ENCODE measurements at places on chromosomes 1 and 21.

DNA sequence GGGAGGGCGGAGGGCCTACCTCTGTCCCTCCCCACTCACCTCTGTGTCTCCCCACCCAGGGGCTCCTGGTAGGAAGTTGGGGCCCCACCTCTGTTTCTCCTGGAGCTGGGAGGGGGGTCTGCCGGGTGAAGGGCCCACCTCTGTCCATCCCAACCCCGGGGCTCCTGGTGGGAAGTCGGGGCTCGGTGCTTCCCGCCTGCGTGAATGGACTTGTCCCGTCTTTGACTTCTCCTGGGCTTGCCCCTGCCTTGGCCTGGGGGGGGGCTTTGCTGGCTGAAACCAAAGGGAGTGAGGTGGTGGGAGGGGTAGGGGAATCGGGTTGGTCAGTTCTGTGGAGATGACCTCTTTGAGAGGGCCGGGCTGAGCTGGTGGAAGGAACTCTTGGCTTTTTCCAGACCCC, 5.8 kb downstream of the AGRN start:
- H3K27ac ChIP-seq = no peak overlapping the region
- H3K4me1 ChIP-seq = no peaks in the 10 kb centered on the region
- no peak for DNase-seq
- no peak overlapping the region for H3K4me3 ChIP-seq
- peaks cover 4% of the 10 kb centered on the region for H3K27me3 ChIP-seq

DNA sequence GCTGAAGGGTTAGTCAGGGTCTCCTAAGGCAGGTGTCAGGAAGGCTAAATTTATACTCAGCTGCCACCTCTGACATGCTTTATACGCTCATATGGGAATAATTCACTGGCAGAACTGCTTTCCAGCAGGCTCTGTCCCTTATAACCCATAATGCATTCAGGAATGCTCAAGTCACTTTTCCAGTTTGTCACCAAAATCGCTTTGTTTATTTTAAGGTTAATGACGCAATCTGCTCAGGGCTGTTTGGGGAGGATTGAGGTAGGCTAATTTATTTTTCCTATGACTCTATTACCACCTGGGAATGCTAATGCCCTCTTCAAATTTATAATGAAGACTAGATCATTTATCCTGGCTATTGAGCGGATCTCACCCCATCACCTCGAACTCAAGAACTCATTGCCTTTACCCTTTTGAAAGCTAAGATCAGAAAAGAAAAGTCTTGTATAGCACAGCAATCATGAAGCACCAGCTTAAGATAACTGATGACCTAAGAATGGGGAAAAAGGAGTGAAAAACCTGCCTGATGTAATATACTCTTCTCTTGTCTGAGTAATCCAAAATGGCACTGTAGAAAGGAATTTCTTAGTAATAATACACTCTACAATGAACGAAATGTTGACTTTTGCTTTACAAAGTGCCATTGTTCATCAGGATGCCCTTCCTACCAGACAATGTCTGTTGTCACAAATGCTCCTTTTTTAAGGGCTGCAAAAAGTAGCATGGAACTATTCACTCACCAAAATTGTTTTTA, 97.9 kb upstream of the EXO1 start:
- no peak overlapping the region for H3K27ac ChIP-seq
- H3K4me1 ChIP-seq = no peaks in the 10 kb centered on the region
- H3K27me3 ChIP-seq = peaks cover 8% of the 10 kb centered on the region
- H3K4me3 ChIP-seq = no peak overlapping the region
- DNase-seq = no peak

DNA sequence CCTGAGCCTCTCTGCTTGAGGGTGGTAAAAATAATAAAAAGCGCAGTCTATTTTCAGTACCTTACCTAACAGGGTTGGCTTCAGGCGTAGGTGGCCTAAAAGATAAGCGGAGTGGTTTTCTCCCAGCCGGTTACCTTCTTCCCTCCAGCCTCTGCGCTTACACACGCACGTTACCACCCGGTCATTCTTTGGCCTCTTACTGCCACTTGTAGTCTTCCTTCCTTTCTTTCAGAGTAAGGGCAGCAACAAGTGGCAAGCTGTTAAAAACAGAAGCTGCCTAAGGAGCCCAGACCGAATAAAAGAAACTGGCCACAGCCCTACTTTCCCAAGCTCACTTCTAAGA, 35.4 kb downstream of the CLCA1 start:
- H3K27me3 ChIP-seq = peaks cover 43% of the 10 kb centered on the region
- peaks cover 10% of the 10 kb centered on the region for H3K36me3 ChIP-seq
- H3K4me1 ChIP-seq = peaks cover 7% of the 10 kb centered on the region
- no peak for DNase-seq

- DNase-seq = no peak
- H3K4me1 ChIP-seq = no peaks in the 10 kb centered on the region
- no peak overlapping the region for H3K27ac ChIP-seq
- no peaks in the 10 kb centered on the region for H3K36me3 ChIP-seq
- H3K4me3 ChIP-seq = no peak overlapping the region
- H3K27me3 ChIP-seq = no peaks in the 10 kb centered on the region
Measured at GRCh38 chr1:83027511-83027910, 971.4 kb downstream of the TTLL7 start.

DNA sequence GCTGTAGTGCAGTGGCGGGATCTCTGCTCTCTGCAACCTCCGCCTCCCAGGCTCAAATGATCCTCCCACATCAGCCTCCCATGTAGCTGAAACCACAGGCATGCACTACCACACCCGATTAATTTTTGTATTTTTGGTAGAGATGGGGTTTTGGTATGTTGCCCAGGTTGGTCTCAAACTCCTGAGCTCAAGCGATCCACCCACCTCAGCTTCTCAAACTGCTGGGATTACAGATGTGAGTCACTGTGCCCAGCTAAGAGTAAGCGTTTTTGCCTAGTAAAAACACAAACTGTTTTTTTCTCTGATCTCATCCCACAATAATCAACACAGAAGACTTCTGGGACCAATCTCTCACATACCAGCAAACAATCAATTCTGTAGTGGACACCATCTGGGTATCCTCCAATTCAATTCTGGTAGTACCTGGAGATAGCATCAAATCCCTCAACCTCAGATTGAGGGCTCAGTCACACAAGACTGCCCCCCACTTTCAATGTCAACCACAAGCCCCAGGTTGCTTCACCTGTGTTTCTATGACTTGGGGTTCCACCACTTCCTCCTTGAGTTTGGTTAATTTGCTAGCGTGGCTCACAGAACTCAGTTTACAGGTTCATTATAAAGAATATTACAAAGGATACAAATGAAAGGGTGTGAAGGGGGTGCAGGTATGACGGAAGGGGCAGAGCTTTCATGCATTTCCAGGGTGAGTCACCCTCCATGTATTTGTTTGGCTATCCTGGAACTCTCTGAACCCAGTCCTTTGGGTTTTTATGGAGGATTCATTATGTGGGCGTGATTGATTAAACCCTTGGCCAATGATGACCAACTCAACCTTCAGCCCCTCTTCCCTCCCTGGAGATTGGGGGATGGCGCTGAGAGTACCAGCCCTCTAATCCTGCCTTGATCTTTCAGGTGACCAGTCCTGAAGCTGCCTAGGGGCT, 40.0 kb upstream of the RHOU start:
- no peak overlapping the region for H3K4me3 ChIP-seq
- no peaks in the 10 kb centered on the region for H3K27me3 ChIP-seq
- no peak for DNase-seq
- no peaks in the 10 kb centered on the region for H3K4me1 ChIP-seq

DNA sequence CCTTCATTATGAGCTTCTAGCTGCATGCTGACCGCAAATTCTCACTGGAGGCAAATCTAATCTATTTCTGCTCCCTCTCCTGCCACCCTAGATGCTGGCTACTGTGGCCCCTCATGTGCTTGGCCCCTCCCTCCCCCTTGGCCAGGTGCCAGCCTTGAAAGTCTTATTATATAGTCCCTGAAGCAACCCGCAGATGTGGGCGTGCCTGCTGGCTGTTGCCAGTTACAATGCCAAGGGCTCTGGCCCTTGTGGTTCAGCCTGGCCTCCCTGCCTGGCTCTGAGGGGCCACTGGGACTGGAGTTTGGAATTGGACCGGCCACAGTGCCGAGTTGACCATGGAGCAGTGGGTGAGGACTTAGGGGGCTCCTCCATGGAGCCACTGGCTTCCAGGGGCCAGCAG, 78.9 kb upstream of the ACTRT2 start:
- no peak for DNase-seq
- peaks cover 20% of the 10 kb centered on the region for H3K27me3 ChIP-seq
- no peaks in the 10 kb centered on the region for H3K36me3 ChIP-seq
- H3K4me1 ChIP-seq = no peaks in the 10 kb centered on the region

DNA sequence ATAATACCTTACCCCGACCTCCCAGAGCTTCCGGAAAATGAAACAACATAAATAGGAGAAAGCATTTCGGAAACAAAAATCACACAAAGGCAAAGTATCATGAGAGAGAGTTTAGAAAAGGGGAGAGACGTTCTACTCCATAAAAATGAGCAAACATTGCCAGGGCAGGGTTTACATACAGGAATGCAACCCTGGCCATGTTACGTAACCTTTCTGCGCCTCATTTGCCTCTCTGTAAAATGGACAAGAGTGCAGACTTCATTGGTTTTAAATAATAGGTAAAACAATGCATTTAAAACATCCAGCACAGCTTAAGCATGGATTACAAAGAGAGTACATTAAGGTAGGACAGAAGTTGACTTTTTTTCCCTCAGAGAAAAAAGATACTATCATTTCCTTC, 45.6 kb downstream of the PHC2 start:
- H3K27me3 ChIP-seq = peaks cover 28% of the 10 kb centered on the region
- H3K4me3 ChIP-seq = no peak overlapping the region
- H3K27ac ChIP-seq = no peak overlapping the region

DNA sequence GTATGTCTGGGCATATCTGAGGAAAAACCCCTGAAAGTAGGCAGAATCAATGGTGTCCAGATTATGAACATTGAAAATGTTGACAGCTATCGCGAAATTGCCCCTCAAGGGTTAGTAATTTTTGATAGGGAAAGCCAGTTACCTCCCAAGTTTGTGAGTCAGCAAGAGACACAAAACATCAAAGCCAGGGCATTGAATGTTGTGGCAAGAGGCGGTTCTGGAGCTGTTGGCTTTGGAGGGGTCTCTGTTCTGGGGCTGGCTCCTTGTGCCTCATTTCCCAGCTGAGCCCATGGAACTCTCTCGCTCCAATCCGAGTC, 10.6 kb upstream of the S100A11 start:
- H3K27ac ChIP-seq = peak overlapping the region; percentile 92
- H3K27me3 ChIP-seq = peaks cover 2% of the 10 kb centered on the region
- peak overlapping the region; percentile 67 for H3K4me3 ChIP-seq
- no peak for DNase-seq

DNA sequence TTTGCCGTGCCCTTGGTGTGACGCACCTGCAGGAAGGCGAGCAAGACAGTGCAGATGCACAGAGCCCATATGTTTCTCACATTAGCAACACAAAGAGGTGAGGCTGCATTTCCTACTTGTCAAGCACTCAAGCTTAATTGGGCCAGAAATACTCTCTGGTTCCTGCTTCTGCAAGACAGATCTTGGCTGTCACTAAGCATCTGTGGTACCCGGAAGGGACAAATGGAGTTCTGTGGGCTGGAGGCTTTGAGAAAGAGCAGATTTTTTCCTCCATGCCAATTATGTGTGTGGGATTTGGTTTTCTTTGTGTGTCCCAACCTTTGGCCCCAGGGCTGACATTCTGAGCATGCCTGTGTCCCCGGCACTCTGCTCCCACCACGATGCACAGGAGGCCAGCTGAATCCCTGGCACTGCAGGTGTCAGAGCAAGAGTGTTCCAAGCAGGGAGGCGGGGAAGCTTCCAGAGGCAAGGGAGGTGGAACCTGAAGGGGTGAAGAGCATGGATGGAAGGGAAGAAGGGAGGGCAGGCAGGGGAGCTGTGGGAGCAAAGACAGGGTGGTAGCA, 52.0 kb upstream of the STUM start:
- no peak overlapping the region for H3K4me3 ChIP-seq
- H3K4me1 ChIP-seq = no peaks in the 10 kb centered on the region
- peaks cover 48% of the 10 kb centered on the region for H3K27me3 ChIP-seq
- H3K36me3 ChIP-seq = no peaks in the 10 kb centered on the region

GRCh38 chr1:8312235-8313218, 5.4 kb upstream of the SLC45A1 start:
- peaks cover 39% of the 10 kb centered on the region for H3K27me3 ChIP-seq
- peaks cover 16% of the 10 kb centered on the region for H3K4me1 ChIP-seq
- no peak for DNase-seq
- H3K27ac ChIP-seq = no peak overlapping the region
- no peak overlapping the region for H3K4me3 ChIP-seq
- H3K36me3 ChIP-seq = no peaks in the 10 kb centered on the region

- no peaks in the 10 kb centered on the region for H3K27me3 ChIP-seq
- no peak overlapping the region for H3K27ac ChIP-seq
- DNase-seq = no peak
- H3K4me1 ChIP-seq = peaks cover 16% of the 10 kb centered on the region
- peaks cover 2% of the 10 kb centered on the region for H3K36me3 ChIP-seq
- no peak overlapping the region for H3K4me3 ChIP-seq
Measured at GRCh38 chr1:235067396-235068157, 61.1 kb downstream of the TOMM20 start.

- no peak for DNase-seq
- H3K27ac ChIP-seq = no peak overlapping the region
- peaks cover 3% of the 10 kb centered on the region for H3K4me1 ChIP-seq
- no peak overlapping the region for H3K4me3 ChIP-seq
- H3K27me3 ChIP-seq = no peaks in the 10 kb centered on the region
Measured at GRCh38 chr1:184002071-184002470, 35.5 kb downstream of the COLGALT2 start.

GRCh38 chr1:224739997-224740684, 124.0 kb downstream of the CNIH3 start:
- H3K4me3 ChIP-seq = no peak overlapping the region
- no peak overlapping the region for H3K27ac ChIP-seq
- peaks cover 1% of the 10 kb centered on the region for H3K4me1 ChIP-seq
- H3K36me3 ChIP-seq = no peaks in the 10 kb centered on the region
- H3K27me3 ChIP-seq = peaks cover 74% of the 10 kb centered on the region
- no peak for DNase-seq

DNA sequence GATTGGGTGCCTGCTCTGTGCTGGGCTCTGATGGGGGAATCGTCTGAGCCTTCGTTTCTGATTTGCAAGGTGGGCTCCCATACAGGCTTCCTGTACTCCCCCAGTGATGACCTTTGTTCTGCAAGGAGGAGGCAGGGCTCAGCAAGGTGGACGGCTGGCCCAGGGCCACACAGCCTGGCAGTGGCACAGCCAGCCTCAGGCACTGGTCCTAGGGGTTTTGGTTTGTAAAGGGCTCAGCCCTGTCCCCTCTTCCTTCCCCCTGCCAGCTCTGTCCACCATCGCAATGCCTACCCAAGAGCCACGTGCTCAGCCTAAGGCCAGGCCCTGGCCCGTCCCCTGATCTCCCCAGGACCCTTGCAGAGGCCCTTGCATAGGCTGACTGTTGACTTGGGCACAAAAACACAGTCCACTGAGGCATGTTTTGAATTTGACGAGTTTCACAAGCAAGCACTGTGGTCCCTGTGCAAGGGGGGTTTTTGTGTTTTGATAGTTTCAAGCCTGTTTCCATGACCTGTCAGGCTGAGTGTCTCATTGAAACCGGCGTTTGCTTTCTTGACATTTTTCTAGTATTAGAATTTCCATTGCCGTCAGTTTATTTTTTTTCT, 39.5 kb upstream of the TNFRSF1B start:
- H3K27me3 ChIP-seq = no peaks in the 10 kb centered on the region
- DNase-seq = no peak
- no peak overlapping the region for H3K27ac ChIP-seq
- peaks cover 17% of the 10 kb centered on the region for H3K4me1 ChIP-seq
